ENCODE measurements at places on chromosomes 3 and 15.

- DNase-seq, result no peak
Measured at GRCh38 chr15:93074599-93074998, 14.4 kb downstream of the RGMA start.

DNA sequence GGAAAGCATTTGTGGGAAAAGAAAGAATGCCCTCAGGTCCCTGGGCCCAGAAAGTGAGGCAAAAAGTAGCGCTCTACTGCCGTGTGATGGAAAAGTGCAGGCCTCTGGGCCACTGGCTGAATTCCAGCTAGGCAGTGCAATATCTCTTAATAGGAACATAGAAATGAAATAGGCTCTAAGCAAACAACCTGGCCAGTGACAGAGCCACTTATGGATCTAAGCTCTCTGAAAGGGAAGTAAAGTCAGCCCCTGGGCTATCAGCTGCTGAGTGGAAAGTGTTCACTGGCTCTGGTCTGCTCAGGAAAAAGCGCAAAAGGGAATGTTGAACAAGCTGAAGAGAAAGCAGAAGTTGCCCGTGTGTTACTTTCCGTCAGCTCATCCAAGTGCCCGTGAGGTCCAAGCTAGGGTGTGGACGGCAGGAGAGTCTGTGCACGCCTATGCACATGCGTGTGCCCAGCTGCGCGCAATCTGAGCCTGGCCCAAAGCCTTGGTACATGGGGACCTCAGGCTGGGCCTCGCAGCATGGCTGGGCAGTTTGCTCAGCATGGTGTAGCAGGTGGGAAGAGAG is 74.0 kb upstream of the RAD18 start:
- no peak for DNase-seq

DNA sequence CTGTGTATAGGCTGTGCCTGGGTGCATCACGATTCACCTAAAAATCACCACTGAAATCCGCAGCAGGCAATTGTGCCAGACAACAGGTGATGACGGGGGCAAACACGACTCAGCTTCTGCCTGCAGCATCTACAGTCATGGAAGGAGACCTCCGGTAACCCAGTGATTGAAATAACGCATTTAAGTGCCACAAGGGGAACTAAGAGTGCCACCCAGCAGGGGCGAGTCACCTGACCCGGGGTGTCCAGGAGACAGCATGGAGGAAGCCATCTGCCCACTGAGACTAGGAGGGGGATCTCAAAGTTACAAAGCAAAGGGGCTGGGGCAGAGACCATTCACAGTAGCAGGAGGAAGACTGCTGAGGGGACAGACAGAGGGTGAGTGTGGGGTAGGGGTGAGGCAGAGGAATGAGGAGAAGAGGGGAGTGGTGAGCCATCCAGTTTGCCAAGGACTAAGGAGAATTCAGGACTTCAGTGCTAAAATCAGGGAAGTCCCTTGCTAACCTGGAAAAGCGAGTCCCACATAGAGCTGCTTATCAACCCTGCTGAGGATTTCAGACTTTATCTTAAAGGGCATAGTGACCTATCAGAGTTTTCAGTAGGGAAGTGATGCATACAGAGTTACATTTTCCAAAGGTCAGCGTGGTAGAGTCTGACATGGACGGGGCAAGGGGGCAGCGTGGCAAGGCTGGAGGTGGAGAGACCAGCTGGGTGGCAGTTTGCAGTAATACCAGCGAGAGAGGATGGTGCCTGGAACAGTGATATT is 256.7 kb upstream of the HES1 start:
- DNase-seq, result no peak

DNA sequence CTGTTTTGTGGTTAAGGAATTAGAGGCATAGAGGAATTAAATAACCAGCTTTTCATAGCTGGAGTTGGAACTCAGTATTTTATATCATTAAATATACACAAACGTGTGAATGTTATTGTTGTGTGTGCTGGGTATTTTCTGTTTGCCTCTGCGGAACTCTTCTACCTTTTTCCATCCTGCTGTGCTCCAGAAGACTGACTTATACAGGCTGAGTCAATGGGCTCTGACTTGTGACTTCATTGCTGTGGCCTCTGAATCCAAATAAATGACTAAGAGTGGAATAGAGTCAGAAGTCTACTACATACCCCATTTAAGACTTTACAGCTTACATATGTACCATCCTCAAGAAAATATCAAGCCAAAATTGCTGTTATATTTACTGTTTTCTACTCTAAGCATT is 17.6 kb downstream of the ARIH1 start:
- DNase-seq, result no peak

DNA sequence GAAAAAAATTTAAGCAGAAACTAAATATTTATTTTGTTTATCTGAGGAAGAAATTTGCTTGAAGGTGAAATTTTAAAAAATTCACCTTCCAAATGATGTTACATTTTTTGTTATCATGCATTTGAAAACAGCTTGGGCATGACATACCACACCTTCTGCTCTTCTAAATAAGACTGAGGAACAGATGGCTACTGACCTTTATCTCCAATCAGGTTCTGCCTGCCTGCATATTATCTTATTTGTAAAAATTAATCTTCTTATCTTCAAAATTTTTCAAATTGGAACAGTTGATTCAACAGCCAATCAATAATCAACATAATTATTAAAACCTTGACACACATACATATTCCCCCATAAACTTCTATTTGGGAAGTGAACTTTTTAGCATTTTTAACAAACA is 641.8 kb upstream of the ZNF385D start:
- no peak for DNase-seq

Measured in stimulated activated naive CD8-positive, alpha-beta T cell treated with anti-CD3 and anti-CD28 coated beads, Interleukin-15, Interleukin-2, amounts not matched to agents 100 U/mL and 50 U/mL, for 24 hours (primary cell).